ENCODE measurements at places on chromosomes 2 and 18.

DNA sequence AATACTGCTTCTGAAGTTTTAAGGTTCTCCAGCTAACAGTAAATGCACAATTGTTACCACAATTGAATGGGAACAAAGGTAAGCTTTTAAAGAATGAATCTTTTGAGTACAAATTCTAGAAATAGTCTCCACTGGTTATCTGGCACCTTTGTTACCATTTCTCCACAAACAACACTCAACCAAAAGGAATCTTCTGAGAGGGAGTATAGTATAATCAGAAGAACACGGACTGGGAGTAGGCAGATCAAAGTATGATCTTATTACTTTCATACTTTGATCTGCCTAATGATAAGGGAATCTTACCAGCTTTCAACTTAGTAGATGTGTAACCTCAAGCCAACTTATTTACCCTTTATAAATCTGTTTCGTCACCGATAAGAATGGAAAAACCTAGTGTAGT is 1.4 kb downstream of the CEP76 start:
- no peak for DNase-seq

DNA sequence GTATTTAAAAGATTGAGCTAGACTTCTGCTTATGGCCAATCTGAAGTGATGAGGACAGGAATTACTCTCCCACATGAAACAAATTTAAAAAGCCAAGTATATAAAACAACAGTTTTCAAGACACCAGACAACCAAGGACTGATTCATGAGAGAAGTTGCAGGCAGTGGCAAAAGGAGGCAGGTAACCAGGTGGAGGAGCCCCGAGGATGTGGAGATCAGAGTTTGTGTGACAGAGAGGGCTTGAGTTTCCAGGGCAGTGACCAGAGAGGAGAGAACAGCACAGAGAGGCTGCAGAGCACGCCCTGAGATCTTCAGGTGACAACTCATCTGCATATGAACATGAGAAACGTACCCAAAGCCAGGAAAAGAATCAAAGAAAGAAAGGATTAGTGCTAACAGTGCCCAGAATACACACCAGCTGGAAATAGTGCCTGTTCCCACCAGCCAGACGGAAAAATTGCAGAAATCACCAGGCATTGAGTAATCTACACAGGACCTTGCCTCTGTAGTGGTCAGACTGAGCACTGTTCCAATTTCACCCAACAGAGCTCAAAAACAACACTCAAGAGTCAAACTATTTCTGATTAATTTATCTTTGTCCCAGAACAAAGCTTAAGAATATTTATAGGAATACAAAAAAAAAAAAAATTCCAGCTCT is 173.1 kb downstream of the SEPTIN10 start:
- DNase-seq, result no peak

- DNase-seq, result no peak
These were observed 96.7 kb downstream of the TMEM163 start for GRCh38 chr2:134621939-134622705.

DNA sequence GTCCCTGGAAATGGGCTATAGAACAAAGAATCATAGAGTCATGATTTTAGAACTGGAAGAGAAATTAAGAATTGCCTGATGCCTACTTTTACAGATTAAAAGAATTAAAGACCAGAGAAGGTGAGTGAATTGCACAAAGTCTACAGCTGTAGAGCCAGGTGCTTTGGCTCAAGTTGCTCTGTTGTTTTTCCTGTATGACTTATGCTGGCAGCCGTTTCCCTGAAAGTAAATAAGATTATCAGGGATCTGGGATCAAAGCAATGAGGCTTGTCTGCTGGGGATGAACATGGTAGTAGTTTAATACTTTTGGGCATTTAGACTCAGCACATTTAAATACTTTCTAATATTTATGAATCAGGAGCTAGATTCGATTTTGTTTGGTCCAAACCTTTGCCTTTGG is 166.9 kb downstream of the PRPF40A start:
- no peak for DNase-seq

GRCh38 chr2:164917296-164917903 is 37.9 kb downstream of the SLC38A11 start:
- no peak for DNase-seq

DNA sequence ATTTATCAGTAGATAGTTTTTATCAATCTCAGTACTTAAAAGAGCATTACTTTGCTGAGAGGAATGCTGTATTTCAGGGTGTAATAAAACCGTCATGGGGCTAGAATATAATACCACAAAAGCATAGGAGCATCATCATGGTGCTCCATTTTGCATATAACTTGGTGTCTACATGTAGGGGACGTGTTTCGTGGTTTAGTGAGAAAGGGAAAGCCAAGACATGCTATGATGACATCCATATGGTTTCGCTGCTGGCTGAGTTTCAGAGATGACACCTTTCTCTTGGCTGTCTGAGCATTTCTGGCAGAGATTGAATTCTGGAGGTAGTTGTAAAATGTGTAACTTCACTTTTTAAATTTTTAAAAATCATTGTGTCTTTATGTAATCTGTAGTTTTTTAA is 32.4 kb downstream of the WDR43 start:
- DNase-seq, result no peak

- no peak for DNase-seq
These were observed 78.3 kb downstream of the CMPK2 start for GRCh38 chr2:6787376-6787775.

DNA sequence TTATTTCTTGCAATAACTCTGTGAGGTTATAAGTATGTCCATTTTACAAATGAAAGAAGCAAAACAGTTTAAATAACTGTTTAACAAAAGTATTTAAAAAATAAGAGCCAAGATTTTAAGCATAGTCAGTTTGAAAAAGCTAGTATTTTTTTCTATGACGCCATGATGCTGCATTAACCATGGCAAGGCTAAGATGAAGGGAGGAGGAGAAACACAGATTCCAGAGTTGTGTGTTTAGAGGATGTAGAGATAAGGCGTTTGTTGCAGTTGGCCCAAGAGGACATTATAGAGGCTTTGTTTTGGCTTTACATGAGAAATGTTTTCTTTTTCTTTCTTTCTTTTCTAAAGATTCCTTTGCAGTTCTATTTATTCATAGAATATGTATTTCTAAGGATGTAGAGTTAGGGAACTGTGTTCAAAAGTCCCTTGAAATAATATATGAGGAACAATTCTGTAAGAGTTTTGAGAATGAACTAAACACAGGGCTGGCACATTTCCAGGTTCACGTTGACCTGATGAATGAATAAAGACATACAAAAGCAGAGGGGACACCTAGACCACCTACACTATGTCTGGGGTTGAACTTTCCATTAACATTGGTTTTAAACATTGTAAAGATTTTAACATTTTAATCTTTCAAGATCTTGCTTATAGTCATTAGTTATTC is 244.2 kb downstream of the KCNS3 start:
- no peak for DNase-seq

GRCh38 chr2:67896476-67896875 is 166.3 kb downstream of the C1D start:
- DNase-seq, result no peak

DNA sequence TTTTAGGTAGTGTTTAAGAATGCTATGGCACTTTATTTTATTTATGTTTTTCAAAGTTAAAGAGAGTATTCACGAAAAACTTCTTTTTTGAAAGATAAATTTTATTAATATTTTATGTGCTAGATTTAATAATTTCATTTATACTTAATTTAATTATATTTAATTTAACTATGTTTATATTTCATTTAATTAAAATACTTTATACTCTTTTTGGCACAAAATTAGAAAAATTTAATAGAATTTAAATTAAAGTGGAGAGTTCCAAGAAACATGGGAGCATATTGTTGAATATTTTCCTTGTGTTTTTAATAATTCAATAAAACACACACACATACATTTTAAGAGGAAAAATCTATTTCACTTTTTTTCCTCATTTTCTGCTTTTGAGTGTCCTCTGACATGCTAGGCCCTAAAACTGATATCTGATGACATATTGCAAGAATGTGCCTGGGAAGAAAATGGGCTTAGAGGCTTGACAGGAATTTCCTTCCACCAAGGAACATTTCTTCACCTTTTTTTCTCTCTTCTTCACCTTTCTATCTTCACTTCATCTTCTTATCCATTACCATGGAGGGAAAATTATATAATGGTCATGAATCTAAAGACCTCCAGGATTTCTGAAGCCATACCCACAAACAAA is 15.4 kb downstream of the ARHGAP28 start:
- no peak for DNase-seq

DNA sequence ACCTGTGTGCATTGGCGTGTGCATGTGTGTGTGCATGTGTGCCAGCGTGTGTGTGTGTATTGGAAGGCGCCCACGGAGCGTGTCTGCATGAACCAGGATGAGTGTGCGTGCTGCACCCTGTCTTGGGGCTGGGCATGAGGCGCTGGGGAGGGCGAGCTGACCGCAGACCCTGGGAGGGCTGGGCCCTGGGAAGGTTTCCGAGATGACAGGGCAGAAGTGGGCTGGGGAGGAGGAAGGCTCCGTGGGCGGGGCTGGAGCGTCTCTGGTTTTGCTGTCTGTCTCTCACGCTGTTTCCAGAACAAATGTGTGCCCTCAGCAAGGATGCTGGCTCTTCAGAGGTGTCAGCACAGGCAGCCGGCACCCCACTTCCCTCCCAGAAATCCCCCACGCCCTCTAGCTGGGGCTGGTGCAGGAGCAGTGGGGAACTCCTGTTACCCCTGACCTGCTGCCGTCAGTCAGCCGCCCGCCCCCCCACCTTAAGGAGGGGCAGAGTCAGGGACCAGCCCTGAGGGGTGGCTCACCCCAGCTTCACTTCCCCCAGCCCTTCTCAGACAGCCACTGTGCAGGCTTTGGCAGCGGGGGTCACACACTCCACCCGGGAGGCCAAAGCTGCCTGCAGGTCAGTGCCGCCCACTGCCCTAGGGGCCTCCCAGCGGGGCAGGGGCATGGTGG is at the start of gene GPR35:
GPR35 (plus strand) TSS at position 531 of the 672 bp plus-strand sequence. CDS start 4,473 bp downstream, outside the sequence.
- DNase-seq, result peak; percentile 43

GRCh38 chr18:24011123-24011917 is 3.2 kb upstream of the TTC39C start:
- no peak for DNase-seq

DNA sequence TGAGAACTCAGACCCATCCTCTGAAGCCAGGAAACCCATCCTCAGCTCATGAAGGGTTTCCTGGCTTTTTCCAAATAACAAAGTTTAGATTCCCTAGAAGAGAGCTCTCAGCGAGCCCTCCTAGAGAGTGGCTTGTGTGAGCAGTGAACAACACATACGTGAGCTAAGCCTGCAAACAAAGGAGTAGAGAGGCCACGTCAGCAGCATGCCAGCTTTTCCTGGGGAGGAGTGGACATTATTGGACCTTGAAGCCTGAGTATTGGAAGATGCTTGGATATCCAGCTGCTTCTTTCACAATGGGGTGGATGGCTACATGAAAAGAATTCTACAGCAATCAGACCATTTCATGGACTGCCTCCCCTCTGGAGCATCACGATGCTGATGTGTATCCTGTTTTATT is 21.1 kb downstream of the KIF5C start:
- no peak for DNase-seq

DNA sequence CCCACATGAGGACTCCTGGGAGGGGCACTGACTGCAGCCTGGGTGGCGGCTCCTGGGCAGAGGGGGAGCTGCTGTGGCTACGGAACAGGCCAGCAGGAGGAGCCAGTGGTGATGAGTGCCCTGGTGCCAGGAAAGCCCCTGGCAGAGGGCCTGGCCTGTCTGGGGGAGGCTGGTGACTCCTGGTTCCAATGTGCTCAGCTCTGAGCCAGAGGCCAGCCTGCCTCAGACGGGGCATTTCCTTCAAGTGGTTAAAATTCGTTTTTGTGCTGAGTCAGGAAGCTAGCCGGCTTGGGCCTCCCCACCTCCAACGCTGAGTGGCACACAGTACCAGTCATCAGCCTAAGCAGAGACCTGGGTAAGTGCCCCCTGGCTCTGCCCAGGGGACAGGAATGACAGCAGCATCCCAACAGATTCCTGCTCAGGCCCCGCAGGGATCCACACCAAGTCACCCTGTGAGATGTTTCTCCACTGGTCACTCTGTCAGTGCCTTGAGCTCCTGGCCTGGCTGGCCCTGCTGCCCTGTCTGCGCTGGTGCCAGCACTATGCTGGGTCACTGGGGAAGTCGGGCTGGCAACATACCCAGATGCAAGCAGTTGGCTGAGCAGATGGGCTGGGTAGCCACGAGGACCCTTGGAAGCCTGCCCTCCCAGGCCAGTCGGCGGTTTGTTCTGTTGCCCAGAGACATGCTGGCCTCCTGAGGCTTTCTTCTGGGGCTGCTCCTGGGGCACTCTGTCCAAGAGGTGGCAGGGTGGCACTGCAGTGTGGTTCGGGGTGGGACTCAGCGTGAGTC is 7.1 kb upstream of the KLF11 start:
- DNase-seq, result no peak

DNA sequence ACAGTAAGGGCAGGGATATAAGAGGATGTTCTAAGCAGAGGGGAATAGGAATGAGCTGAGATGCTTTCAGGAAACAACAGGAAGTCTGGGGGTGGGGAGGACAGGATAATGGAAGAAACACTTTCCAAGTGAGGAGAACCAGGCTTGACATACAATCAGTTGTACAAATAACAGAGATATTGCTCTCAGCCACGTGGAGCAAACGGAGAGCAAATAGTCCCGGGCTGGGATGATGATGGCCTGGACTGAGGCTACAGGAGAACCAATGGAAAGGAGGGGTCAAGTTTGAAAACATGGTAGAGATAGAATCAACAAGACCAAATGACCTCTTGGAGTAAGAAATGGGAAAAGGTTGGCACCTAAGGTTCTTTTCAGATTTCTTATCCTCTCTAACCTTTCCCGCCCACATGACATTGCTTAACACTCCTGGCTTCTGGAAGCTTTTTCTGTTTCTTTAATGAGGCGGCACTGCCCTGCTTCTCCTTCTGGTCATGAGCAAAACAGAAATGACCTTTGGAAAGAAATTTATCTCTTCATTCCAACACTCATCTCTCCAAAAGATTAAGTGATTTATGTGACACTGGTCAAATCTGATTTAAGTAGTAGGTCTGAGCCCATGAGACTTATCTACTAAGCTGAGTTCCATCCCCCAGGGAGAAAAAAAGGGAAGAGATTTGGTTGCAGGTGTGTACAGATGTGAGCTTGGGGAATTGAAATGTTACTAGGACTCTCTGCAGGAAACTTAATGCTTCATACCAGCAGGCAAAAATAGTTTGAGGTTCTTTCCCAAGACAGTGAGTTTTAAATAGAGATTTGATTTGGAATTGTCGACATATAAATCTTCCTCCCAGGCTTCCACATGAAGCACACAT is 442.9 kb upstream of the HNRNPA3 start:
- no peak for DNase-seq

- no peak for DNase-seq
These were observed 67.9 kb downstream of the LRRFIP1 start for GRCh38 chr2:237695201-237695780.

DNA sequence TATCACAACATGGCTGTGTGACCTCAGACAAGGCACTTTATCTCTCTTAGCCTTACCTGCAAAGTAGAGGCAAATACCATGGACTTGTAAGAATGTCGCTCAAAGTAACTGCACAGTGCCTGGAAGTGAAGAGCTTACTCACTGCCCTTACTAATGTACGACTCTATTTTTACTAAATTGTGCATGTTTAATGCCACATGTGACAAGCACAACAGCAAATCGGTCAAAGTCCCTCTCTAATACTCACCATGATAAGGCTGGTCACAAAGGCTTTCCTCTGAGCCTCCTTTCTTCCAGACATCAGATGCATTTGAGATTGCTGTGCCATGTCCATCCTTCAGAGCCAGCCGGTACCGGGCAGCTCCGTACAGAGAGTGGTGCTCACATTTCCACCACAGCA is 100.4 kb upstream of the CD302 start:
- no peak for DNase-seq
